Hippocampal formation (tissue), 2 donors: ENCODE measurements at places on chromosomes 11 and 22.

GRCh38 chr22:48950151-48950915, 877.3 kb downstream of the BRD1 start:
- DNase-seq = no peak

- peak; percentile 68 for DNase-seq
Measured at GRCh38 chr11:6618117-6619003, 862 bp downstream of the TPP1 start.

DNA sequence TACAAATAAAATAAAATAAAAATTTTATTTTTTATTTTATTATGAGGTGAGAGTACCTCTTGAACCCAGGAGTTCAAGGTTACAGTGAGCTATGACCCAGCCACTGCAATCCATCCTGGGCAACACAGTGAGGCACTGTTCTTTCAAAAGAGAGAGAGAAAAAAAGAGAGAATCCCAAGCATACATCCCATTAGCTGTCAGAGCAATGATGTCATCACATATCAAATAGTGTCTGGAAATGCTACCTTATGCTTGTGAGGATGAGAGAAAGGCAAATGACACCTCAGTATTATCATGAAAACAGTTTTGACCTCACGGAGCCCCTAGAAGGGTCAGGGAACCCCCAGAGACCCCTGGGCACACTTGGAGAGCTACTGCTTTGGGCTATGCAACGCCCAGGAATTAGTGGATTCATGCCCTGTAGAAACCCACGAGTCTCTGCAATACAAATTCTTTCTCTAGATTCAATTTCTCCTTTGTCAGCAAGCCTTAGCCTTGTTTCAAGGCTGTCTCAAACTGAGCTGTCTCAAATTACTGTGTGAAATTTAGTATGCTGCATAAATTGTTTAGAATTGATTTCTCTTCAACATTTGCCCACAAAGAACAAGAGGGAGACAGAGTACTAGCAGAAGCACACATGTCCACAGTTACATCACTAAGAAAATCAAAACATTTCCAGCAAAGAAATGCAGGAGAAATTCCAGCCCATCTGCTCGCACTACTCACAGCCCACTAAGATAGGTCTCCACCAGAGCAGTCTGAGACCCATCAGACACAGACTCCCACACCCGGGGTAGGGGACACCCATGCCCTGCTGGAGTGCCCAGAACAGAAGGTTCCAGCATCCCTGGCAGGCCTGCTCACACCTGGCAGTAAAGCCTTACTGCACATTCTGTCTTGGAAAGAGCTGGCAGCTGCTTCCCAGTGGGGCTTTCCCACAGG, 18.1 kb downstream of the DGCR2 start:
- no peak for DNase-seq

- no peak for DNase-seq
Measured at GRCh38 chr11:114259124-114259526, 37.1 kb upstream of the NNMT start.

GRCh38 chr11:107446822-107447431, 10.7 kb downstream of the CWF19L2 start:
- no peak for DNase-seq
